ENCODE measurements at places on chromosomes 1 and 21.

GRCh38 chr1:234781241-234782065 lies 171.5 kb upstream of the IRF2BP2 start:
- no peaks in the 10 kb centered on the region for H3K4me1 ChIP-seq
- H3K4me3 ChIP-seq, result no peak overlapping the region
- no peak overlapping the region for H3K27ac ChIP-seq
- no peaks in the 10 kb centered on the region for H3K36me3 ChIP-seq

- H3K4me1 ChIP-seq, result no peaks in the 10 kb centered on the region
- no peak overlapping the region for H3K4me3 ChIP-seq
- DNase-seq, result no peak
- no peaks in the 10 kb centered on the region for H3K27me3 ChIP-seq
Measured at GRCh38 chr1:245322673-245323072, 167.9 kb downstream of the KIF26B start.

DNA sequence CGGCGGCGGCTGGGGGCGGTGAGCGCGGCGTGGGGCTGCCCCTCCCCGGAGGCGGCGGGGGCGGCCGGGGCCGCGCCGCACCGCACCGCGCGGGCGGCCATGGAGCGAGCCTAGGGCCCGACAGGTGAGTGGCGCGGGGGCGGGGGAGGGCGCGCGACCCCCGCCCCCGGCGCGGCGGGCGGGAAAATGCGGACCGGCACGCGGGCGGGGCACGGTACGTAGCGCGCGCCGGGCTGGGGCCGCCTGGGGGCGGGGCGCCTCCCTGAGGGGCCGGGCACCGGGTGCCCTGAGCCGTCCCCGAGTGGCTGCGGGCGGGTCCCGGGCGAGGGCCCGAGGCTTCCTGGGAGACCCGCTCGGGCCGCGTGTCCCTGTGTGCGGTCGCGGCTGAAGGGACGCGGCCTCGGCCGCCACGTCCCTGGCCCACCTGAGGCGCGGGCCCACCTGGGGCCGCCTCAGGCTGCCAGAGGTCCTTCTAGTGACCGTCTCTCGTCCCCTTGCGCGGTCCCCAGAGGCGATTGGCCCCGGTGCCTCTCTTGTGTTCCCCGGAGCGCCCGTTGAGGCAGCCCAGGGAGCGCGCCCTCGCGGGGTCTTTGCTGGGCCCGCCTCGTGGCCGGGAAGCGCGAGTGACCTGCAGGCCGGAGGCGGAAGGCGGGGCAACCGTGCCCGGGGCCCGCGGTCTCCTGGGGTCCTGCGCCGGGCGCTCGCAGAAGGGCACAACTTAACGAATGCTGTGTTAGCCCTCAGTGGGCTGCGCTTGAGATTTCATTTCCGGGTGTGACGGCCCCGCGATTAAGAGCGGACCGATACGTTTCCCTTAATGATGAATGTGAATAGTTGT lies 500 bp downstream of the FAM20B start:
- peak overlapping the region; percentile 78 for H3K27ac ChIP-seq
- H3K4me1 ChIP-seq, result no peaks in the 10 kb centered on the region
- peak overlapping the region; percentile 70 for H3K4me3 ChIP-seq
- no peaks in the 10 kb centered on the region for H3K36me3 ChIP-seq
- DNase-seq, result peak; percentile 52
- H3K27me3 ChIP-seq, result no peaks in the 10 kb centered on the region

GRCh38 chr1:62875676-62876075 lies 91.7 kb downstream of the ATG4C start:
- no peaks in the 10 kb centered on the region for H3K36me3 ChIP-seq
- no peaks in the 10 kb centered on the region for H3K27me3 ChIP-seq
- no peak overlapping the region for H3K27ac ChIP-seq
- no peaks in the 10 kb centered on the region for H3K4me1 ChIP-seq

- no peak overlapping the region for H3K4me3 ChIP-seq
- H3K27me3 ChIP-seq, result no peaks in the 10 kb centered on the region
- no peaks in the 10 kb centered on the region for H3K36me3 ChIP-seq
- H3K27ac ChIP-seq, result no peak overlapping the region
Measured at GRCh38 chr1:79737193-79737592, 730.7 kb upstream of the ADGRL4 start.

GRCh38 chr1:207205614-207206061 lies 101.6 kb downstream of the C4BPA start:
- no peaks in the 10 kb centered on the region for H3K36me3 ChIP-seq
- no peak overlapping the region for H3K27ac ChIP-seq
- no peaks in the 10 kb centered on the region for H3K4me1 ChIP-seq
- H3K4me3 ChIP-seq, result no peak overlapping the region

DNA sequence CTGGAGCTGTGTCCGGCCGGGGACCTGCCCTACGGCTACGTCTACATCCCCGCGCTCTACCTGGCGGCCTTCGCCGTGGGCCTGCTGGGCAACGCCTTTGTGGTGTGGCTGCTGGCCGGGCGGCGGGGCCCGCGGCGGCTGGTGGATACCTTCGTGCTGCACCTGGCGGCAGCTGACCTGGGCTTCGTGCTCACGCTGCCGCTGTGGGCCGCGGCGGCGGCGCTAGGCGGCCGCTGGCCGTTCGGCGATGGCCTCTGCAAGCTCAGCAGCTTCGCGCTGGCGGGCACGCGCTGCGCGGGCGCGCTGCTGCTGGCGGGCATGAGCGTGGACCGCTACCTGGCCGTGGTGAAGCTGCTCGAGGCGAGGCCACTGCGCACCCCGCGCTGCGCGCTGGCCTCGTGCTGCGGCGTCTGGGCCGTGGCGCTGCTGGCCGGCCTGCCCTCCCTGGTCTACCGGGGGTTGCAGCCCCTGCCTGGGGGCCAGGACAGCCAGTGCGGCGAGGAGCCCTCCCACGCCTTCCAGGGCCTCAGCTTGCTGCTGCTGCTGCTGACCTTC lies 412 bp downstream of the GPR25 start:
- no peak overlapping the region for H3K27ac ChIP-seq
- no peak overlapping the region for H3K4me3 ChIP-seq
- DNase-seq, result no peak
- no peaks in the 10 kb centered on the region for H3K4me1 ChIP-seq

DNA sequence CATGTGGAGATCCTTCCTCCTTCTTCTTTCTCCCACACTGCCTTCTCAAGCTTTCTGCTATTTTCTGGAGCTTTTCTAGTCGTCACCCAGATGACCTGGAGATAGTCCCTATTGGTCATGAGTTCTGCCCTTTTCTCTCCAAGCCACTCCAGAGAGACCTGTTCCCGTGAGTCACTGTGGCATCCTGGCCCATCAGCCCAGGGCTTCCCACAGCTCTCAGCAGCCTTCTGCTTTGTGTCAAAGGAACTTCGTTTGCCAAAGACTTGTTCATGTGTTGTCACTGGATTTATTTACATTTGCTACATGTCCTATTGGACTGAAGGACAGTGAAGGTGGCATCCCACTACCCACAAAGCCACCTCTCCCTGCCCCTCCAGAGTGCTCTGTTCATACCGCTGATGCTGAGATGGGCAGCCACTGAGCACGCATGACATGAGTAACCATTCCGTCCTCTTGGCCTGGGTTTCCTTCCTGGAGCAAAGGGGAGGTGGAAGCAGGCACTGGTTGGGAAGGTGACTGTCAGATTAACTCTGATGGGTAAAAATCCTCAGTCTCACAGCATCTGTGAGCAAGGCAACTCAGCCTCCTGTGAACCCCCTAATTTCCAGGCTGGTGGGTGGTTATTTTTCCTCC lies 119.2 kb downstream of the EDEM3 start:
- H3K27ac ChIP-seq, result no peak overlapping the region
- DNase-seq, result no peak
- H3K27me3 ChIP-seq, result no peaks in the 10 kb centered on the region
- H3K4me3 ChIP-seq, result no peak overlapping the region
- peaks cover 1% of the 10 kb centered on the region for H3K4me1 ChIP-seq

DNA sequence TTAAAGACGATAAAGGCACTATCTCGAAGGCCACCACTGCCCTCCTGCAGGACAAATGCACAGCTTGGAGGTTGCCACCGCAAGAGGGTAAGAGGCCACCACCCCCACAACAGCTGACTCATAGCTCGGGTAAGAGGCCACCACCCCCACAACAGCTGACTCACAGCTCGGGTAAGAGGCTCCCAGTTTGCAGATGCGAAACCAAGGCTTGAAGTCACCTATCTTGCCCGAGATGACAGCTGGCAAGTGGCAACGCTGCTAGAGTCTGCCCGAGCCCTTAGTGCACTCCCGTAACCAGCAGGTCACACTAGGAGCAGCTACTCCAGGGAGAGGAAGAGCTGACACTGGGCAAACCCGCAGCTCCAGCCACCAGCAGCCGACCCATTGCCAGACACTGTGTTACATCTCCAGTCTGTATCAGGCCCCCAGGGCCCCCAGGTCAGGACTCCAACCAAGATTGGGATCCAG lies 17.1 kb upstream of the SPSB1 start:
- H3K4me3 ChIP-seq, result no peak overlapping the region
- no peak overlapping the region for H3K27ac ChIP-seq
- H3K27me3 ChIP-seq, result no peaks in the 10 kb centered on the region

DNA sequence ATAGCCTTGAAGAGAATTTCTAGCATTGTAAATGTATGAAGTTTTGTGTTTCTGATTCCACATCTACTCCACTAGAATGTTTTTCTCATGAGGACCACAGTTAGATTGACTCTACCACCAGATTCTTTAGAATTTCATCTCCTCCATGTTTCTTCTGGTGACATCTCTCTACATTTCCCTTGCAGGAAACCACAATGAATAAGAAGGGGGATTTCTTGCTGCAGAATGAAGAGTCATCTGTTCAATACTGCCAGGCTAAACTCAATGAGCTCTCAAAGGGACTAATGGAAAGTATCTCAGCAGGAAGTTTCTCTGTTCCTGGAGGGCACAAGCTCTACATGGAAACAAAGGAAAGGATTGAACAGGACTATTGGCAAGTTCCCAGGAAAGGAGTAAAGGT lies 18.6 kb downstream of the GBP6 start:
- DNase-seq, result no peak
- H3K27me3 ChIP-seq, result no peaks in the 10 kb centered on the region
- H3K36me3 ChIP-seq, result no peaks in the 10 kb centered on the region
- H3K27ac ChIP-seq, result no peak overlapping the region

DNA sequence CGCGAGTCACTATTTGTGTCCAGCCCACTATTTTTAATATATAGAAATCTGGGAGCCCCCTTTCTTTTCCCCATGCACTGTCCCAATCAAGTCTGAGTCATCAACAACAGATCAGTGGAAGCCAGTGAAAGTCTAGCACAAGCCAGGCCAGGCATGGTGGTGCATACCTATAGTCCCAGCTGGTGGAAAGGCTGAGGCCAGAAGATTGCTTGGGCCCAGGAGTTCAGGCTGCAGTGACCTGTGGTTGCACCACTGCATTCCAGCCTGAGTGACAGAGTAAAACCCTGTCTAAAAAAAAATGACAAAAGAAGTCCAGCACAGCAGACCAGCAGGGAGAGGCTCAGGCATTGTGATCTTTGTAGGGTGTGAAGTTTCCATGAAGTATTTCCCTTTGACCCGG lies 9.0 kb upstream of the RPL5 start:
- H3K27me3 ChIP-seq, result no peaks in the 10 kb centered on the region
- DNase-seq, result peak; percentile 83
- H3K4me1 ChIP-seq, result no peaks in the 10 kb centered on the region

DNA sequence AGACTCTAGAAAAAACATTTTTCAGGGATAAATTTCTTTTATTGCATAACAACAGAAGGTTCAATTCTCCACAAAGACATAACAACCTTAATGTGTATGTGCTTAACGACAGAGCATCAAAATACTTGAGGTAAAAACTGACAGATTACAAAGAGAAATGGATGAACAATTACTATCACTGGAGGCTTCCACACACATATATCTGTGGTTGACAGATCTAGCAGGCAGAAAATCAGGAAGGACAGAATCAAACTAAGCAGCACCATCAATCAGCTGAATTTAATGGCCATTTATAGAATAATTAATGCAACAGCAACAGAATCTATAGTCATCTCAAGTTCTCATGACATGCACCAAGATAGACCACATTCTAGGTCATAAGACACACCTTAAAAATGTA lies 306.0 kb upstream of the GREM2 start:
- DNase-seq, result no peak
- no peaks in the 10 kb centered on the region for H3K4me1 ChIP-seq

- H3K4me1 ChIP-seq, result peaks cover 17% of the 10 kb centered on the region
Measured at GRCh38 chr1:172745014-172745413, 86.1 kb downstream of the FASLG start.

DNA sequence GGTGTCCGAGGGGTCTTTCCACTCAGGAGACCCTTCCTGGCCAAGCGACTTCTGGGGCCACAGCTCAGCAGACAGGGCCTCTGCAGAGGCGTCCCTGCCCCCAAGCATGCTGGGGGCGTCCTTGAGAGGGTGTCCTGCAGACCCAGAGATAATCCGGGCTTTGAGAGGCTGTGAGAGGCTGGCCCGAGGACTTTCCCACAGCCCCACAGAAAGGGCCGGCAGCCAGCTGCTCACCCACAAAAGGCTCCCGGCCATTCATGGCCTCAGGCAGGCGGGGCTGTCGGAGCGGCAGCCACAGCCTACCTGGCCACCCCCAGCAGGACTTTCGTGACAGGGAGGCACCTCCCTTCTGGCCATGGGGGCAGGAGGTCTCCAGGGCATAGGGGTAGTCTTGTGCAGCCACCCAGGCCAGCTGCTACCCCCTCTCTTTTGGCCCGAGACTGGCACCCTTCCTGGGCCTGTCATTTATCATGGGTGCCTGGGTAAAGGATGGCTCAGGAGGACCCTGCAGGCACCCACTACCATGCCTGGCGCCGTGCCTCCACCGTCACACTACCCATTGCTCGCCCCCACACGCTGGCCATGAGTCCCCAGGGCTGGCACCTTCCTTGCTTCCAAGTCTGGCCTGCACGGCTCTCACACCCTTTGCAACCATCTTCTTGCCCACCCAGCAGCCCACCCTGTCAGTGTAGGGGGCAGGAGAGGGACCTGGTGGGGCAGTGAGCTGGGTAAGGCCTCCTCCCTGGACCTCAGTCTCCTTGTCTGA lies 11.1 kb upstream of the TNFRSF14 start:
- no peak for DNase-seq
- no peaks in the 10 kb centered on the region for H3K27me3 ChIP-seq
- no peak overlapping the region for H3K4me3 ChIP-seq
- H3K27ac ChIP-seq, result no peak overlapping the region
- peaks cover 14% of the 10 kb centered on the region for H3K4me1 ChIP-seq
- H3K36me3 ChIP-seq, result no peaks in the 10 kb centered on the region

DNA sequence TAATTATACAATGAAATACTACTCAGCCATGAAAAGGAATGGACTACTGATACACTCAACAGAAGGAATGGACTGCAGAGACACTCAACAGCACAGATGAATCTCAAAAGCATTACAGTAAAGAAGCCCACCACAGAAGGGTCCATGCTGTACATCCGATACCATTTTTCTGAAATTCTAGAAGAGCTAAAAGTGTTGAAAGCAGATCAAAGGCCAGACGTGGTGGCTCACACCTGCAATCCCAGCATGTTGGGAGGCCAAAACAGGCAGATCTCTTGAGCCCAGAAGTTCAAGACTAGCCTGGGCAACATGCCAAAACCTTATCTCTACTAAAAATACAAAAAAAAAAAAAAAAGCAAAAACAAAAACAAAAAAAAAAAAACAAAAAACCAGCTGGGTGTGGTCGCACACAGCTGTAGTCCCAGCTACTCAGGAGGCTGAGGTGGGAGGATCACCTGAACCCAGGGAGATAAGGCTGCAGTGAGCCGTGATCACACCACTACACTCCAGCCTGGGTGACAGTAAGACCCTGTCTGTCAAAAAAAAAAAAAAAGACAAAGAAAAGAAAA lies 15.5 kb downstream of the PPP1R15B start:
- H3K27me3 ChIP-seq, result no peaks in the 10 kb centered on the region
- no peak overlapping the region for H3K27ac ChIP-seq
- no peaks in the 10 kb centered on the region for H3K36me3 ChIP-seq
- H3K4me3 ChIP-seq, result no peak overlapping the region
